ENCODE measurements at places on chromosomes 11 and 22.

- DNase-seq = no peak
These were observed 13.1 kb downstream of the CRY2 start for GRCh38 chr11:45860348-45860747.

DNA sequence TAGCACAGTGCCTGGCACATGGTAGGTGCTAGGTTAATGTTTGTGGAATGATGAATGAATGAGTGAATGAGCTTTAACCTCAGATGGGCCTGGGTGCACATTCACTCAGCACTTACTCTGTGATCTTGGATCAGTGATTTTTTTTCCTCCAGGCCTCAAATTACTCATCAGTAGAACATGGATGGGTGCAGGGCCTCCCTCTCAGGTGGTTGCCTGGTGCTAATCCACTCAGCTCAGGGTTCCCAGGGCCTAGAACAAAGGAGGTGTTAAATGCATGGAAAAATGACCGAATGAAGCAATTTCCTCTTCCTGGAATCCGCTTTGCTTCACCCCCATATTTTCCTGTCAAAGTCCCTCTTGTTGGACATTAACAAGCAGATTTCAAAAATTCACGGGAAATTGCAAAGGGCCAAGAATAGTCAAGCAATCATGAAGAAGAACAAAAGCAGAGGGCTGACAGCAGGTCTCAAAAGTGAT is 93.5 kb downstream of the MYEOV start:
- DNase-seq = no peak

DNA sequence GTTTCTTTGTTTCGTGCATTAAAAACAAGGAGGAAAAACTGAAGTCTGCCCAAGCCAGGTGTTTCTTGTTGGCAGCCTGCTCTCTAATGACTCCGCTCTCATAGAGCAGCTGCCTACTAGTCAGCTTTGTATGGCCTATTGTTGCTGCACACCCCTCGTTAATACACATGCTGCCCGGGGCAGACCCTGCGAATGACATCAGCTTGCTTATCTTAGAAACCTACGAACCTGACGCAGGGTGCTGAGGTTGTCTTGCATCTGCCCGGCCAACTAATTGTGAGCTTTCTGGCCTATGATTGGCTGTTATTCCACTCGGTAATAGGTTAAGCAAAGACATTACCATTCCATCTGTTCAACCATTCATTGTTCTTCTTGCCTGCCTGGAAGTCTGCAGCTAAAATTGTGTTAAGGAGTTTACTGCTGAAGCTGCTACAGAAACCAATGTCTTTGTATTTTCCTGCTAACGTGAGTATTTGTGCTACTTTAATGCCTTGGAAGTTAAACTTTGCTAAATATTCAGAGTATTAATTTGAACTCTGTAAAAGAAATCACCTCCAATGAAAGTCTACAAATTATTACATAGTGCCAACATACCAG is 37.5 kb downstream of the ZC3H12C start:
- no peak for DNase-seq

GRCh38 chr11:28133146-28133545 is 25.0 kb downstream of the METTL15 start:
- DNase-seq = no peak

DNA sequence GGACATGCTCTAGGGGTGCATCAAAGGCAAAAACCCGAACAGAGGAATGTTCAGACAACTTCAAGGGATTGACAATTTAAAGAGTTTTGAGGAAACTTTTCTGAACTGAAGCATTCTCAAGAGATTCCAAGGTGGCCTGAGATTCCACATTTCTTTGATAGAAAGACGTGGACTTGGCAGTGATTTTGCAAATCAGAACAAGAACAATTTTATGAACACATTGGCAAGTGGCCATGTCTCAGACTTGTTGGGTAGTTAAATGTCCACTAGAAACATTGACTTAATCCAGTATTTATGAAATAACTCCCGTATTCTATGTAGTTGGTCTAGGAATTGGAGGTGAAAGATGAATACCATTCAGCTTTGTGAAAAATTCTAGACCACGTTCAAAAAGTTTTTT is 13.8 kb downstream of the NCAM1 start:
- no peak for DNase-seq
